Endothelial cell (in vitro differentiated cells): ENCODE measurements at places on chromosomes 2 and 18. TPM values are rescaled to one million over a fixed set of nuclear protein-coding genes. Genes with fewer than 3 reads are reported as not detected.
A peak's percentile ranks its signal among the peaks of the same experiment; 100 is the strongest.

DNA sequence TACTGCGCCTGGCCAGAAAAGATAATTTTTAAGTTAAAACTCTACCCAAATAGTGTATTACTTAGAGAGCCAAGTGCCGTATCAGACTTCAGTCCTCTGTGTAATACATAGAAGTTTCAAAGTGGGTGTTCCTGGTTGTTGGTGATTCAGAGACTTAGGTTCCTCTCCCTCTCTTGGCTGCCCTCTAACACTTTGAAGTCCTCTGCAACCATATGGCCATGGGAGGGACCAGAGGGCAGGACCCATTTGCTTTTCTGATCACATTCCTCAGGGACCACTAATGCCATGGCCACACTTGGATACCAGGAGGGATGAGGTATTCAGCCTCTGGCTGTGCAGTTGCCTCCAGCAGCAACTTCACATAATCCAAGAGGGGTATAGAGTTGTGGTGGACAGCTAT is 131.5 kb downstream of the CAPN13 start:
- no peaks in the 10 kb centered on the region for H3K36me3 ChIP-seq
- no peak overlapping the region for H3K4me3 ChIP-seq
- no peak for DNase-seq

DNA sequence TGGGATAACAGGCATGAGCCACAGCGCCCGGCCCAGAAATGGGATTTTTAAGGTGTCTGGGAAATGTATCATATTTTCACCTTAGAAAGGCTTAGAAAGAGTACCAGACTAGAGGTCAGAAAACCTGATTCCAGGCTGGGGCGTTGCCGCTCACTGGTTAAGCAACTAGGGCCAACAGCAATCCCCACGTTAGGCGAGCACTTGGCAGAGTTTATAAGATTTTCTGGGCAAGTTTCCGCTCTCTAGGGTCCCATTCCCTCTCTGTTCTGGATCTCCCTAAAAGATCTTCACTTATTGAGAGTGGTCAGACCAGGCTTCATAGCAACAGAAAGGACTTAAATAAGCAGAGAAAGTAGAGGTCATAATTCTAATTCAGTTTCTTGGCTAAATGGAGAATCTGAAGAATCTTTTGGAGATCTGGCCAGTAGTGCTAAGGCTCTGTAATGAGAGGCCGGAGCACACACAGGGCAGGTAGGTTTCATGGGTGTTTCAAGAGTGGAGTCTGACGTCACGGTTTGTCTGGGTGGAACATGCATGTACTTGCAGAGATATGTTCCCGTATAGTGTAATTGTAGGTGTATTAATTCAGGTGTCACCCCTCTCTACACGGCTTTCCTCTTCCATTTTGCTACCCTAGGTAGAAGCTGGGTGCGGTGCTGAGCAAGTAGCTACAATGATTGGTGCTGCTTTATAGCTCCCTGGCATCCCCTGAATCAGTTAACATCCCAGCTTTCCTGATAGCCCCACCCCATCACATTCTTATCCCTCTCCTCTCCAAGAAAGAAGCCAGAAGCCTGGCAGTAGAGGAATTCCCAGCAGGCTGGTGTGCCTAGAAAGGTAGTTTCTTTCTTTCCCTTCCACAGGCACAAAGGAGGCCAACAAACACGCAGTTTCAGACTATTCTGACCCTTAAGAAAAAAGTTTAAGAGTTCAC is 4.4 kb upstream of the SMAD7 start:
- H3K27ac ChIP-seq = no peak overlapping the region
- no peak for DNase-seq
- H3K36me3 ChIP-seq = no peaks in the 10 kb centered on the region
- peaks cover 20% of the 10 kb centered on the region for H3K4me1 ChIP-seq

DNA sequence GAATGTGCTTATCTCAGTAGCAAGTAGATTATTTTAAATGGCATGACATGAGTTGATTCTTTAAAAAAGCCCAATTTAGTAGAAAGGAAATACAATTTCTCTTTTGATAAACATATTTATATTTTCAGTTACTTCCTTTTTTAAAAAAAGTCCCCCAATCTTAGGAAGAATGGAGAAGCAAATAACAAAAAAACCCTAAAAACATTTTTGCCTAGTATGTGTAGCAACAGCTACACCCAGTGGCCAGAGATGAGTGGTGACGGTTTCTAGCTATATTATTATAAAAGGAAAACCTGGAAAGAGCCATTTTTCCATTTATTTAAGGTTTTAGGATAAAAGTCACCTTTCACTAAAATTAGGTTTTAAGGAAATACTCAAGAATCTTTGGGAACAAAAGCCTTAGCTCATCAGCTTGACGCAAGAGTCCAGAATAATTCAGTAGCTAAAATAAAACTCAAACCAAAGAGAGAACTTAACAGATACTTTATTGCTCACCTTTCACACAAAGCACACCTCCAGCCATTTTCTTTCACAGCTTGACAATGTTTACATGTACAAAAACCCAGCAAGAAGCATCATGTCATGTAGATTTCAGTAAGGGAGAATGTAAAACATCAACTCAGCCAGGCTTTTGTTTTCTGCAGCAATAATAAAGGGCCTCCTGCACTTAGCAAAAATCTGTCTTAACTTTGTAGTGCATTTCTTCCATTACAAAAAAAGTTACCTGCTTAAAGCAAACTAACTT is 15.7 kb downstream of the FAM98A start:
- no peak overlapping the region for H3K27ac ChIP-seq
- H3K4me3 ChIP-seq = no peak overlapping the region
- peaks cover 10% of the 10 kb centered on the region for H3K4me1 ChIP-seq
- no peaks in the 10 kb centered on the region for H3K27me3 ChIP-seq
- no peak for DNase-seq
- H3K36me3 ChIP-seq = peaks cover 15% of the 10 kb centered on the region

GRCh38 chr2:150873396-150873772 is 385.9 kb upstream of the RND3 start:
- no peaks in the 10 kb centered on the region for H3K36me3 ChIP-seq
- no peak for DNase-seq
- no peak overlapping the region for H3K4me3 ChIP-seq
- H3K4me1 ChIP-seq = peaks cover 10% of the 10 kb centered on the region
- H3K27me3 ChIP-seq = peaks cover 2% of the 10 kb centered on the region

DNA sequence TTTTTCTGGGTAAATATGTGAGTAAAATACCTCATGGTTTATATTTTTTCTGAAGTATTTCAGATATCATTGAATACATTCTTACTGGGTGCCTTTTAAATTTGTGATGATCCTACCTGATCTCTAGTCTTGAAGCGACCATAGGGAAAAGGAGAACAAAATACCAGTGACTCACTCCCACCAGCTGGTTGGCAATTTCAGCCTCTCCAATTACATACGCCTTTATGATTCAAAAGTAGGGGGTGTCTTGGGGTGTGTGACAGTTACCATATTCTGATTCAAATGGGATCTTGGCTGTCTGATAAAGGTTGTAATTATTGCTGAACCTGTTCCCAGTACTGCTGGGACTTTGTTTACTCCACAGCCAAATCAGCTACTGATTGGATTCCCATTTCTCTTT is 175.9 kb upstream of the NXPH2 start:
- H3K27ac ChIP-seq = no peak overlapping the region
- peaks cover 6% of the 10 kb centered on the region for H3K4me1 ChIP-seq
- no peak overlapping the region for H3K4me3 ChIP-seq
- no peaks in the 10 kb centered on the region for H3K36me3 ChIP-seq

DNA sequence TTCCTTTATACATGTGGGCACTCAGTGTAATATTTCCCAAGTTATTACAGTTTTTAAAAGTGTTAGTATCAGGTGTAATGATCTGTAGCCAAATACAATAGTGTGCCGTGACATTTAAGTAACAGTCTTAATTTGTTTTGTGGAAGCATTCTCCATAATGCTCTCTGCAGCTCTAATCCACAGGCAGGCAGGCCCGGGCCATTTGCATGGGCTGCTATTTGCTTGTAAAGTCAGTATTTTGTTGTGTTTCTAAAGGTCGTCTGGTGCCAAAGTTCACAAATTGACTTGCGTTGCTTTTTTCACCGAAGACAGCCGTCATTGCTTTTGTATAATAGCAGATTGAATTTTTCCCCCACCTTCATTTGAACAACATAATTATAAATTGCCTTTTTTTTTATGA is 153.0 kb downstream of the GBX2 start:
- peaks cover 12% of the 10 kb centered on the region for H3K4me1 ChIP-seq
- no peak for DNase-seq
- H3K27ac ChIP-seq = no peak overlapping the region
- peaks cover 9% of the 10 kb centered on the region for H3K36me3 ChIP-seq

DNA sequence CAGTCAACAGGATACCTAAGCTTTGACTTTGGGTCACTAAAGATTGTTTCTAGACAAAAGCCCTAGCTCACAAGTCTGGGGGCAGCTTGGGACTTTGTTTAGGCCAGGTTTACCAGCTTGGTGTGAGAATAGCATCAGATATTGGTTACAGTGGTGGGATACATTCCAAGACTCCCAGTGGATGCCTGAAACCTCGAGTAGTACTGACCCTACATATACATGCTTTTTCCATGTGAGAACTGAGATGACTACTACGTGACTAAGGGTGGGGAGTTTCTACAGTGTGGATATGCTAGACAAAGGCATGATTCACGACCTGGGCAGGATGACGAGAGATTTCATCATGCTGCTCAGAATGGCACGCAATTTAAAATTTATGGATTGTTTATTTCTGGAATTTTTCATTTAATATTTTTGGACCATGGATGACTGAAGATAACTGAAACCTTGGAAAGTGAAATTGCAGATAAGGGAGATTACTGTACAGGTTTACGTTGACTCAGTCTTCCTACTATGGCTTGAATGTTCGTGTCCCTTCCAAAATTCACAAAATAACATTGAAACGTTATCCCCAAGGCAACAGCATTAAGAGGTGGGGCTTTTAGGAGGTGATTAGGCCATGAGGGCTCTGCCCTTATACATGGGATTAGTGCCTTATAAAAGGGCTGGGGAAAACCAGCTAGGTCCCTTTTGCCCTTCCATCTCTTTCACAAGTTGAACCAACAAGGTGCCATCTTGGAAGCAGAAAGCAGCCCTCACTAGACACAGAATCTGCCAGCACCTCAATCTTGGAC is 50.2 kb upstream of the CTAGE1 start:
- peaks cover 1% of the 10 kb centered on the region for H3K27me3 ChIP-seq
- H3K27ac ChIP-seq = no peak overlapping the region
- no peak overlapping the region for H3K4me3 ChIP-seq
- DNase-seq = no peak

GRCh38 chr2:159229476-159230144 is 56.9 kb downstream of the WDSUB1 start:
- H3K36me3 ChIP-seq = peaks cover 46% of the 10 kb centered on the region
- no peak overlapping the region for H3K4me3 ChIP-seq
- peaks cover 6% of the 10 kb centered on the region for H3K27me3 ChIP-seq
- DNase-seq = no peak

DNA sequence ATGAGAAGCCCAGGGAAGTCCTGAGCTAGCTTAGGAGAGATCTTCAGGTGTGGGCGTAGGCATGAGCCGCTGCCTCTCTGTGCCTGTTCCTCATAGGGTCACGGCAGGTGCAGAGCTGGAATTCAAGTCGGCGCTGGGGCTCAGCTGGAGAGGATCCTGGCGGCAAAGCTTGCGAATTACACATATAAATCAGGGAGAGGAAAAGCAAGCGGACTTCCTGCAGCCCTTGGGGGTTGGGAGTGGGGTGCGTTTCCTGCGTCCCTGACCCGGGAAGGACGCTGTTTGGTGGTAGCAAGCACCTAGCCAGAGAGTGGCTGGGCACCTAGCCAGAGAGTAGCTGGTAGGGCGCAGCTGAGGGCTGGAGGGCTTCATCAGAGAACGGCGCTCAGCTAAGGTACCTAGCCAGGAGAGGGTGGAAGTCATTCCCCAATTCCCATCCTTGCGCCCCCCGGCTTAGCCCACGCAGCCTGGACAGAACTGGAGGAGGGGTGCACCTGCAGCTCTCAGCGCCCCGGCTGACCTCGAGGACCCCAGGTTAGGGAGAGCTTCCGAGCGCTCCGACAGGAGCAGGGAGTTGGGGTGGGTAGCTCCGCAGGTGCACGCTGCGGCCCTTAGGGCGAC is 459 bp upstream of the EFR3B start:
- peak overlapping the region; percentile 78 for H3K27ac ChIP-seq
- H3K4me3 ChIP-seq = peak overlapping the region; percentile 85

- peaks cover 3% of the 10 kb centered on the region for H3K36me3 ChIP-seq
- no peak overlapping the region for H3K27ac ChIP-seq
- peaks cover 4% of the 10 kb centered on the region for H3K27me3 ChIP-seq
Observed at GRCh38 chr2:98465456-98466226, 21.0 kb downstream of the INPP4A start.

DNA sequence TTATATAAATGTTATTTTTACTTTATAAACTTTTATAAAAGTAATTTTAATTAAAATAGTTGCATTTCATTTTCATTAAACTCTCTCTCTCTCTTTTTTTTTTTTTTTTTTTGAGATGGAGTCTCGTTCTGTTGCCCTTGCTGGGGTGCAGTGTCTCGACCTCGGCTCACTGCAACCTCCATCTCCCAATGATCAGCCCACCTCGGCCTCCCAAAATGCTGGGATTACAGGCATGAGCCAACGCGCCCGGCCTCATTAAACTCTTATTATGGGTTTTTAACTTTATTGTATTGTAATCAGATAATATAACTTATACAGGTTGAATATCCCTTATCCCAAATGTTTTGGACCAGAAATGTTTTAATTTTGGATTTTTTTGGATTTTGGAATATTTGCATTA is 10.9 kb upstream of the NPPC start:
- peaks cover 1% of the 10 kb centered on the region for H3K27me3 ChIP-seq
- H3K36me3 ChIP-seq = no peaks in the 10 kb centered on the region
- H3K4me1 ChIP-seq = peaks cover 5% of the 10 kb centered on the region
- no peak for DNase-seq
- no peak overlapping the region for H3K4me3 ChIP-seq
- no peak overlapping the region for H3K27ac ChIP-seq

GRCh38 chr2:62305421-62306176 is 109.7 kb downstream of the B3GNT2 start:
- peak; percentile 25 for DNase-seq
- H3K4me3 ChIP-seq = no peak overlapping the region
- no peaks in the 10 kb centered on the region for H3K36me3 ChIP-seq
- H3K27me3 ChIP-seq = peaks cover 4% of the 10 kb centered on the region
- peaks cover 71% of the 10 kb centered on the region for H3K4me1 ChIP-seq
- peak overlapping the region; percentile 89 for H3K27ac ChIP-seq

GRCh38 chr18:11791131-11791530 is 60.1 kb upstream of the CHMP1B start:
- H3K4me3 ChIP-seq = no peak overlapping the region
- H3K27me3 ChIP-seq = no peaks in the 10 kb centered on the region
- H3K4me1 ChIP-seq = peaks cover 39% of the 10 kb centered on the region
- no peaks in the 10 kb centered on the region for H3K36me3 ChIP-seq
- H3K27ac ChIP-seq = no peak overlapping the region
- no peak for DNase-seq

GRCh38 chr2:240111253-240111652 is 24.9 kb downstream of the COPS9 start:
- DNase-seq = no peak
- H3K4me1 ChIP-seq = no peaks in the 10 kb centered on the region
- no peak overlapping the region for H3K27ac ChIP-seq

The ERFE gene
- total RNA-seq = 0.41 TPM

The DYSF gene
- 566 TPM for total RNA-seq

The KCNJ13 gene
- not detected for total RNA-seq

The SERPINB3 gene
- total RNA-seq = not detected

The PPP1R1C gene
- total RNA-seq = 0.97 TPM
